ENCODE measurements at places on chromosomes 1 and 21. TPM values are rescaled to one million over a fixed set of nuclear protein-coding genes. Genes with fewer than 3 reads are reported as not detected.

DNA sequence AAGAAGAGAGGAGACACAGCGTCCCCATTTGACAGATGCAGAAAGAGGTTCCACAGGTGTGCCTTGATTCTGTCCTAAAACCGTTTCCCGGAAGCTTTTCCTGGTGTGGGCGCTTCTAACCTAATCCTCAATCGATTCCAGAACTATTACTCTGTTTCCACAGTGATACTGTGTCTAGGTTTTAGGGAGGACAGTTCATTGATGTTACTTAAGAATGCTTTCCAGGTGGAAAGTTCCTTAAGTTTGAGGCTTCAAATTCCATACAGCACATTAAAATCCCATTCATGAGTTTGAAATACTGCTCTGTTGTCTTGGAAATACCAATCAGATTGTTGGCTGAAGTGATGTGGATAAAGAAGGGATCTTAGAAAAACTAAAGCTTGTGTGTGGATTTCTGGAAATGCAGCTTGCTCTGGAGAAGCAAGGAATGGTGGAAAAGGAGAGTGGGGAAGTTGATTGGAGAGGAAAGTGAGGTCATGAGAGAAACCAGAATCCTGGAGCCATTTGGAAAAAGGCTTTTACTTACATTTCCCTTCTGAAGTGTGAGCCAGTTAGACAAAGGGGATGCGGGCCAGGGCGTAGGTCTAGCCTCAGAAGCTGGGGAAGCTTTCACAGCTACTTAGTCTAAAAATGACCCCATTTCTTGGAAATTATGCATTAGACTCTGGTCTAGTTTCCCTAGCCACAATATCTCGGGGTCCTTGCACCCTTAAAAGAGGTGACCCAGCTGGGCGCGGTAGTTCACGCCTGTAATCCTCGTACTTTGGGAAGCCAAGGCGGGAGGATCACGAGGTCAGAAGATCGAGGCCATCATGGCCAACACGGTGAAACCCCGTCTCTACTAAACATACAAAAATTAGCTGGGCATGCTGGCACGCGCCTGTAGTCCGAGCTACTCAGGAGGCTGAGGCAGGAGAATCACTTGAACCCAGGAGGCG, 6.7 kb downstream of the ELF3 start:
- no peak for DNase-seq

The EXO1 gene
- total RNA-seq = 23.7 TPM

DNA sequence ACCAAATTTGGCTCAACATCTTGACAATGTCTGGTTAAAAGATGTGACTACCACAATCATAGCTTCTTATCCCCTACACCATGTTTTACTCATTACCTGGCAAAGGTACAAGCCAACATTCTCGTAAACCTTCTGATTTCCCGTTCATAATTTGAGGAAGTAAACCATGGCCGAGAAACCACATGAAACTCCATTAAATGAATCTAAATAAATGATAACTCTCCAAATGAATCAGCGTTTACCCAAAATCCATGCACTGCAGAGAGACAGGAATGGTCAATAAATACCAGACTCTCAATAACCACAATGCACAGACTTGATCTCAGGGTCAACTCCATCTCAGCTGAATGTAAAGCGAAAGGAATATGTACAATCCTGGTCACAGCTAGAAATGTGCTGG, 125.2 kb downstream of the TYW3 start:
- DNase-seq = no peak

- DNase-seq = no peak
Measured at GRCh38 chr1:93817819-93818569, 61.0 kb downstream of the DNTTIP2 start.

DNA sequence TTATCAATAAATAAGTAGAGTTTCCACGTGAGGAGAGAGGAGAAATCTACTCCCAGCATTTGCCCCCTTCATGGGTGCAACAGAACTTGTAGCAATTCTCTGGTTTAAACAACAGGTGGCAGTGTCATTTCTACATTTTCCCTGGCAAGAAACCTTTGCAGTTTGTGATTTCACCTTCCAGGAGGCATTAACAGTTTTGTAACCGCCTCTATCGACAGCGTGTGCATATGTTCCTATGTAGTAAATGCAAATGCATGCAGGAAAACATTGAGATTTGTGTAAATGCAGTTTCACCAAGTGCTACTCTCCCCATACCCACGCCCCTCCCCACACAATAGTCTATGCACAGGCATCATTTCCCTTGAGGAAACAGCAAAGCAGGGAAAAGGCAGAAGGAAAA, 494.7 kb downstream of the SMYD3 start:
- no peak for DNase-seq

DNA sequence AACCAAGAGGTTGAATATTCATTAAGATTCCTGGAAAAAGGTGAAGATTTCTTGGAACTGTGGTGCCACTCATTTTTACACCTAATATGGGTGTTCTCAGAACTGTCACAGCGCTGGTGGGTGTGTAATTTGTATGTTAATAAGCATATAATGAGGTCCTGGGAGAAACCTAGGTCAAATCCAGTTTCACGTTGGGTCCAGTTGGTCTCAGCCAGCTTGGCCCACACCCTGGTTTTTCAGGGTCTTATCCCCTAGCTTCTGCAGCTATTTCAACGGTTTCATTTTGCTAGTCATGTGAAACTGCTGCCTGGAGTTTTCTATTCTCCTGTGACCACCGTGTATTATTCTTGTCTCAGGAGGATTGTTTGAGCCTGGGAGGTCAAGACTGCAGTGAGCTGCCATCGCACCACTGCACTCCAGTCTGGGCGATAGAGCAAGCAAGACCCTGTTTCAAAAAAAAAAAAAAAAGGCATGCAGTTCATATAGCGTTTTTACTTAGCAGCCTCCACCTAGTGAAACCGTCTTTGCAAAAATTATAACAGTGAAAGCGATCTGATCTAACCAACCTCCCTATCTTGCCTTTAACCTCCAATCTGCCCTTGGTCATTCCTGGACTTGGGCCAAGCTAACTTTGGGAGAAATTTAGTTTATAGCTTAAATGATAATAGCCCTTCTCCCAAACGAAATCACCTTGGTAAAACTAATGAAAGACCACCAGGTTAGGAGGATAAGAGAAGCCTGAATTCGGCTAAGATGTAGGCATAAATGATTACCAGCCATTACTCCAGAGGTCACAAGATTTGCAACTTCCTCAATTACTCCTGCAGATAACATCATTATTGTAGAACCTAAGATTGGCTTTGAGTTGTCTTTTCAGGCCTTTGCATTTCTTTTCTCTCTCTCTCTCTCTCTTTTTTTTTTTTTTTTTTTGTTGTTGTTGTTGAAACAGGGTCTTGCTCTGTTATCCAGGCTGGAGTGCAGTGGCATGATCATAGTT, 44.0 kb downstream of the PTAFR start:
- no peak for DNase-seq

The OXCT2 gene
- total RNA-seq = 0.47 TPM

The TDRKH gene
- total RNA-seq = 13.5 TPM

GRCh38 chr1:183723571-183723970, 70.5 kb upstream of the APOBEC4 start:
- DNase-seq = no peak

The SELENBP1 gene
- not detected for total RNA-seq

- DNase-seq = no peak
Measured at GRCh38 chr1:165444897-165445370, at the start of gene RXRG. Gene RXRG (minus strand): TSS chr1:165445126. CDS start chr1:165444893, 233 bp downstream.

The GCLM gene
- 31.4 TPM for total RNA-seq

The KRTAP13-4 gene
- not detected for total RNA-seq

DNA sequence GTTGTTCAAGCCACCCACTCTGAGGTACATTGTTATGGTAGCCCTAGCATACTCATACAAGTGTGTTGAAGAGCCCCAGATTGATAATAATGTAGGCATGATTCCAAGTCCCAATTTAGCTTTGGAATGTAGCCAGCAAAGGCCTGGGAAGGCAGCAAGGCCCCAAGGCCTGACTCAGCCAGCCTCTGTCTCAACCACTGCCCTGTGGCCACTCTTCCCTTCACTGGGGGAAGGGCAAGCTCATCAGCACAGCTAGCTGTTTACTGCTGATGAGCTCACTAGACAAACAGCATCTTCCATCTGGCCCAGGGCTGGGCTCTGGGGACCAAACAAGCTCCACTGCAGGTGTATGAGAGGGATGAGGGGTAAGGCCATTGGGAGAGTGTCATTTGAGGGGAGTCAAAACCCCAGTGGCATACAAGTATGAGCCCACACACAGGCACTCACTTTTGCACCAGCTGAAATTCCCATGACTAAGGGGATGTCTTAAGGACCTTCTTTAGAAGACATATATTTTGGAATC, 2.2 kb upstream of the IRF6 start:
- no peak for DNase-seq

- no peak for DNase-seq
Measured at GRCh38 chr1:27574001-27574781, 29.8 kb downstream of the AHDC1 start.

DNA sequence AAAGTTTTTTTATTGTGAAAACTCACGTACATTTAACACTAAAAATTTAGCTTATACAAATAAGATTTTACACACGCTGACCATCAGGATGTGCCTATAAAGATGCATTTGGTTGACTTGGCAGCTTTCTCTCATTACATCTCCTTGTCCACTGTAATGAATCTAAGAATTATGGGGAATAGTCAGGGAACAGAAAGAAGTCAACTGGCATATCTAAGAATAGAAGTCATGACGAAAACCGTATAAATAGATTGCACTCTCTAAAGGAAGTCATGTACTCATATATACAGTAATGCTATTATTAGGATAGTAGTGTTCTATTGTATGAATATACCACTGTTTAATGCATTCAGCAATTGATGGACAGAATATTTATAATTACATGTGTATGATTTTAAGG, 575.8 kb upstream of the B3GALT2 start:
- DNase-seq = no peak

DNA sequence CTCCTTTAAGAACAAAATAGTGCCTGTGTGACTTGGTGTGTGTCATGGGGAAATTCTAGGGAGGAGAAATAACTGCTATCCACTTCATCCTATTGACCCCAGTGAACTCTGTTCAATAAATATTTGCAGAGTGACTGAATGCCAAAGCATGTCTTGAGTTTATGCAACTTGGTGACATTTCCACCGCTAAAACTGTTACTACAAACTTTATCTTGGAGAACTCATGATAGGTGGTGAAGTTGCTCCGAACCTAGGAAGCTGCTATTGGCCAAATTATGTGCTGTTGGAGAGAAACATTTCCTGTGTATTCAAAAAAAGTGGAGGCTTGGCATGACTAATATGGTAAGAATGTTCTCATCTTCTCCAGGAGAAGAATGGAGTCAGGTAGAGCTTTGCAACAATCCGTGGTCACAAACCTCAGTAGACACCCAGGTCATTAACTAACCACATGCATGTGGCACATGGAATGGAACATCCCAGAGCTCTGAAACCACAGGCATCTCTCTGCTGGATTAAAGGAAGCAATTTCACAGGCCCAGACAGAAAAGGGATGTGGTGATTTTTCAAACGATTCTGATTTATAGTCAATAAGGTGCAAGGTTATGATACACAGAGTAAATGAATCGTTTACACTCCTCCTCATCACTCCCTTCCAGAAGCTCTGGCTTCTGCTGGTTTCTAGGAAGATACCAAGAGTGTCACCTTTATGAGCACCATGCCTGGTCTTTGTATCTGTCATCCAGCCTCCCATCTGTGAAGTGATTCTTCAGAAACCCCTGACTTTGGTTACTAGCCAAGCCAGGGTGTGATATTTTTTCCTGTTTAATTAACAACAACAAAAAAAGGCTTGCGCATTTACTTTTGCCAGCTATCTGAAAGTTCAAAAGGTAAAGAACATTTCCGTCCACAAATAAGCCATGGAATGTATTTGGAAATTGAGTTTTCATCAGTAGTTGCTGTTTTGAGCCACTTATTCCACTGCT, 361.1 kb downstream of the TGFB2 start:
- no peak for DNase-seq

DNA sequence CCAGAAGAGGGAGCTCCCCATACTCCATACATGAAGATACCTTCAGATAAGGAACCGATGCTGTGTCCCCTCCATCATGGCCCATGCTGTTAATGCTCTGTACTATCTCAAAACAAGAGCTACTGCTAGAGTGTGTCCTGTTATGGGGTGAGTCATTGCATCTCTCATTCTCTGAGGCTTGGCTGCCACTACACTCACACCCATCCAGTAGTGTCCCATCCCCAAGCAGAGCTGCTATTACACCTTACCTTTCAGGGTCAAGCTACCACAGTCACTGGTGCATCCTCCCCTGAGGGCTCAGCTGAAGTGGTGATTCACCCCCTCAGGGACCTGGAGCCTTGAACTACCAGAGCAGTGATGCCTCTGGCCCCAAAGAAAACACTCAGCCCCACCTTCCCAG, 198.5 kb downstream of the PLA2G4A start:
- DNase-seq = no peak

DNA sequence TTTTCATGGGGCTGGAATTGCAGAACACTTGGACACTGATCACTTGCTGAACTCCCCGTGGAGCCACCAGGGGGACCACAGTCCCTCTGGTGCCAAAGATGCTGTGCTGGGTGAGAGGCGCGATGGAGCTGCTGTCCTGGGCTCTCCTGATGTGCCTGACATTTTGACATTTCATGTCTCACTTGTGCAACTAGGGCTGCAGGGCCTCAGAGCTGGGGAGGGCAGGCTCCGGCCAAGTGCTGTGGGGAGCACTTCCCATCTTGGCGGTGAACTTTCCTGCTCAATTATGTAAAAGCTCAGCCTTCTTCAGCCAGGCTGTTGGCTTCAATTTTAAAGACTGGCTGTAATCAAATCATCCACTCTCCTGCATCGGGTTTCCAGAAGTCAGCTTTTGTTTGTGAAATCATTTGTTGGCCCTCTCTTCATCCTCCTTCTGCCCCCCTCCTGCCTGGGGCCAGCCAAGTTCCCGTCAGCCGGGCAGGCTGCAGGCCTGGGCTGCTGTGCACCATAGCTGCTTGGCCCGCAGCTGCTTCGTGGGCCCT, 36.8 kb downstream of the KCNAB2 start:
- no peak for DNase-seq

- no peak for DNase-seq
Measured at GRCh38 chr1:85438353-85438752, 26.6 kb downstream of the DDAH1 start.

DNA sequence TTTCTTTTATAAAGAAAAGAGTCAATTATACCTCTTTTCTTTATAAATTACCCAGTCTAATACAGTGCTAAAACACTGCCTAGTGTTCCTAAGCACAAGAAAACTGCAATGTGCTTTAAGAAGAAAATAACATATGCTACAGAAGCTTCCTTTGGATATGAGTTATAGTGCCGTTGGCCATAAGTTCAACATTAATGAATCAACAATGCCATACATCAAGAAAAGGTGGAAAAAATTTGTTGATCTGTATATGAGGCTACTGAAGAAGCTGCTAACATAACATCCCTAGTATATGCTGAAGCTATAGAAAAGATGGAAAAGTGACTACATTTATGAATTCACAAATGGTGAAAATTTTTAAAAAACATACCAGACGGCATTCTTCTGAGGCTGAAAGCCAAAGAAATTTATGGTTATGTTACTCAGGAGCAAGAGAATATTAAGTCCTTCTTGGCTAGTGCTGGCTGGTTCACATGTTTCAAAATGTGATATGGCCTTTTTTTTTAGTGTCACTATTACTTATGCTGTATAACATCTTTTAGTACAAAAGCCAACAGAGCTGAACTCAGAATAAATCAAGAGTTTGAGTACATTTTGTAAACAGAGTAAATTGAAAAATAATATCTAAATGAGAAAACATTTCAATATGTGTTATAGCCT, 743.2 kb upstream of the RGS18 start:
- DNase-seq = no peak
